Stimulated activated CD4-positive, alpha-beta T cell treated with anti-CD3 and anti-CD28 coated beads, Interleukin-15, amount 100 ng/mL, for 48 hours (primary cell): ENCODE measurements at places on chromosomes 2 and 18.

DNA sequence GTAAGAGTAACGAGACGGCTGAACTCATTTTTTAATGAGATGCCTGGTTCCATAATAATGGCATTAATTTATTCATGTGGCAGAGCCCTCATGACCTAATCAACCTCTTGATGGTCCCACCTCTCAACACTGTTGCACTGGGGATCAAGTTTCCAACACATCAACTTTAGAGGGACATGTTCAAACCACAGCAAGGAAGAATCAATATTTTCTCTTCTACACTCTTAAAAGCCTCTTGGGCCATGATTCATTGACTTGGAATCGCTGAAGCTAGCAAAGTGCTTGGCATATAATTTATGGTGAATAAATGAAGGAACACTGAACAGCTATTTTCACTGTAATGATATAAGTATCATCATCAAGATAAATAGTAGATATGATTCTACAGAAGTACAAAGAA is 333.0 kb downstream of the TNS1 start:
- DNase-seq = no peak

DNA sequence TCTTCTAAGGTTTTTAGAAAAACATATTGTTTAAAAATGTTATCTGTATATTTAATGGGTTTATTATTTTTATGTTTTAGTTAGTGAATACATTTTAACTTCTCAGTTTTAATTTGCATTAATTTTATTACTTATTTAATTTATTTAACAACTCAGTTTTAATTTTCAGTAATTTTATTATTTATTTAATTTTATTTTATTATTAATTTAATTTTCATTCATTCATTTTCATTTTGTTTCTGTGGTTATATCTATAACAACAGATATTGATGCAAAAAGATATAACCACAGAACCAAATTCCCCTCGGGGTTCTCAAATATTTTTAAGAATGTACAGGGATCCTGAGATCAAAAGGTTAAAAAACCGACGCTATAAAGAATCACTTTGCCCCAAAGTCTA is 23.0 kb downstream of the FAM237A start:
- DNase-seq = no peak

DNA sequence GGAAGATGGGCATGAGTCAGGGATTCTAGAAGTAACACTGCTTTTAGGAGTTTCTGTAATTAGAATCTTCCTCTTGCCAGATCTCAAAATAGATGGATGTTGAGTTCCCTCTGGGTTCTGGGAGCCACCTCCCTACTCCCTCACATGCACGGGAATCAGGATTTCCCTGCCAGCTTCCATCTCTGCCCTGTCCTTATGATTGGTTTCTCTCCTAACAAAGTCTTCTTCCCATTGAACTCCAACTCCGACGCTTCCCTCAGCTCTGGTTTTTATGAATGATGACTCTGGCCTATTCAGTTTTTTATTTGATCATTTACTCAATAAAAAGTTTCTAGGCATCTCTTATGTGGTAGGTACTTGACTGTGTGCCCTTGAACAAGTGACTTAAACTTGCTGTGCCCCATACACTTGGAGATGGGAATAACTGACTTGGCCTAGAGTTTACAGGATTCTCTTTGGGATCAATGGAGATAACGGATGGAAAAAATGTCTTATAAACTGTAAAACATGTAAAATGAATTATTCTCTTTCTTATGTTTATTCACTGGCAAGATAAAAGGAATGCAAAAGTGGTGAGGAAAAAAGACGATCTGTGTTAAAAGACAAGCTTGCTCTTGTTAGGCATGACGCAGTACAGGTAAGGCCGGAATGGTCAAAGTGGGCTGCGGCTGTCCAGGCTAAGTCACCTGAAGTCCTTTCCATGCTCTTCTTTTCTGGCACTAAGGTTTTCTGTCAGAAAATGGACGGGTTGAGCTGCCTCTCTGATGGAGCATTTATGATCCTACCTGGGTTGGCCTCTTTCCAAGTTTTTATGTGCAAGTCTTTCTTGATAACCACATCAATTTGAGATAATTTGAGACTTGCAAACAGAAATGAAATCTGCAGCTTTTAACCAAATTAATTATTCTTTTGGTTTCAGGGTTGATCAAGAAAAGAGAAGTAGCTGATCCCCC is 199.6 kb downstream of the MYCN start:
- no peak for DNase-seq

DNA sequence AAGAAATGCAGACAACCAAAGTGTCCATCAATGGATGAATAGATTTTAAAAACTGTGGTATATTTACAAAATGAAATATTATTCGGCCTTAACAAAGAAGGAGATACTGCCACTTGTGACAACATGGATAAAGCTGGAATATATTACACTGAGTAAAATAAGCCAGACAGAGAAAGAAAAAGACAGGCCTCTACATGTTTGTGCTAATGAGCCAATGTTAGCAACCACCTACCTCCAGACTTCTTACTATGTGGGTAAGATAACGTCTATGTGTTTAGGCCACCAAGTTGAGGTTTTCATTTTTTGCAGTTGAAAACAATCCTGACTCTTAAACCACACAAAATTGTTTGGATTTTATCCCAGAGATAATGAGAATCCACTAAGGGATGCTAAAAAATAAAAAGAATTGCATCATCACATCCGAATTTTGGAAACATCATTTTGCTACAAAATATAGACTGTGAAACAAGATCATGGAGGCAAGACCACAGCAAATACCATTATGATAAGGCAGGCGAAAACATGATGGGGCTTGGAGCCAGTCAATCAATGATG is 47.0 kb downstream of the EVA1A start:
- DNase-seq = no peak

DNA sequence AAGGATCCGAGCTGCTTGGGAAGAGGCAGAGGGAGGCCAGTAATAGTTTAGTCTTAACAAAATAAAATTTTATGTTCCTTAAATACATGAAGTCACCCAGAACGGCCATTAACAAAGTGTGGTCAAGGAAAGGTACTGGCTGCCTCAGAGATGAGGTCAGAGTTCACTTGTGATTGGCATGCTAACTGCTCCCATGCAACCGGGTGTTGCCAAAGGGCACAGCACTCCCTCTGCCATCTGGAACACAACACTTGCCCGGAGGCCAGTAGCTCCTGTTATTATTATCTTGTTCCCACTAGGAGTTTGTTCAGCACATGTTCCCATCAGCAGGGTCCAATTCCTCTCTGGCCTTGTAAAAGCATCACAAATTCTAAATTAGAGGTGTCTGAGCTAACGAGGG is 207.0 kb downstream of the CYP26B1 start:
- no peak for DNase-seq

- DNase-seq = peak; percentile 38
Measured at GRCh38 chr2:98768384-98769113, 37.6 kb upstream of the MGAT4A start.

- no peak for DNase-seq
Measured at GRCh38 chr18:48186861-48187260, 222.3 kb downstream of the ZBTB7C start.

DNA sequence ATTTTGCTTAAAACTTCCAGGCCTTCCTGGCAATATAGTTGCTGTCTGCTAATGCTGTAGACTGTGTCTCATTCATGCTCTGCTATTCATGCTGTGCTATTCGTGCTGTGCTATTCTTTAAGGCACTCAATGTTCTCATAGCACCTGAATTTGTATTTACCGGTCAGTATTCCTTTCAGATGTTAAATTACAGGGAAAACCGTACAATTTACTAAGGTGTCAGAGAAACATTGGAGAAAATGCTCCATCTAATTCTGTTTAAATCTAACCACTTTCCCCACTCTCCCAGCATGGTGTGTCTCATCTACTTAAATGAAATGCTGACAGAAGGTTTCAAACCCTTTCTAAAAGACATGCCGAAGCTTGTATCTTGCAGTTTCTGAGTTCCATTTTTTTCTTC is 25.0 kb downstream of the FAM171B start:
- no peak for DNase-seq

- DNase-seq = no peak
Measured at GRCh38 chr2:69639266-69639665, 4.3 kb downstream of the AAK1 start.
